ENCODE measurements at places on chromosomes 16 and 17.

GRCh38 chr16:20675488-20676267 lies 21.8 kb downstream of the ACSM1 start:
- DNase-seq: peak; percentile 42

DNA sequence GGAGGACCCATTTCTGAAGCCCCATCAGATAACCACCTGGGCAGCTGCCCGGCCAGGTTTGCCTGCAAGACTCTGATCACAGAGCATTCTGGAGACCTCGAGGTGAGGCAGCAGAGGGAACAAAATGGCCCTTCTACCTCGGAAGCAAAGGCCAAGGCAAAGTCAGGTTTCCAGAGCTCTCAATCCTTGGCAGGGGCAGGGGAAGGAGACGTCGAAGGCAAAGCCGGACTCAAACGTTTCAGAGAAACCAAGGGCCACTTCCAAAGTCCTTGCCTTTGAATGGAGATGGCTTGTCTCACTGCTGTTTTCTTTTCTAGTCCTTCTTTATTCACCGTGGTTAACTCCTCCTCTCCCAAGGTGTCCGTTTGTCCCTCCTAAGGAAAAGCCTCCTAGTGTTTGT lies 355.3 kb downstream of the SOX9 start:
- DNase-seq: no peak

DNA sequence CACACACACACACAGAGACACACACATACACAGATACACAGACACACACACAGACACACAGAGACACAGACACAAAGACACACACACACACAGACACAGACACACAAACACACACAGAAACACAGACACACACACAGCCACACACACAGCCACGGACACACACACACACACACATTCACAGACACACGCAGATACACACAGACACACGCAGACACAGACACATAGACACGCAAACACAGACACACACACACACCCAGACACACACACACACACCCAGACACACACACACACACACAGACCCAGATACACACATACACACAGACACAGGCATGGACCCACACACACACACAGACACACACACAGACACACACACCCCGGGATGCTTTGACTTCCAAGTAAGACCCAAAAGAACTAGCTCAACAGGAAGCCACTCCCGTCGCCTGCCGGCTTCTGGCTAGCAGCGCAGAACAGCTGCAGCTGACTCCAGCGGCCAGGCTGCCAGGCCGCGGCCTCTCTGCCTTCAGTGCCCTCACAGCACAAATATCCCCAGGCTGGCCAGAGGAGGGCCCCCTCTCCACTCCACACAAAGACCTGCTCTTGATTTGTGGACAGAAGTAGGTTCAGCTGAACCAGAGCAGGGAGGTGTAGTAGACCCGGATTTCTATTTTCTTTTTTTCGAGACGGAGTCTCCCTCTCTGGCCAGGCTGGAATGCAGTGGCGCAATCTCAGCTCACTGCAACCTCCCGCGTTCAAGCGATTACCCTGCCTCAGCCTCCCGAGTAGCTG lies 6.0 kb upstream of the CHRNE start:
- peak; percentile 94 for DNase-seq

DNA sequence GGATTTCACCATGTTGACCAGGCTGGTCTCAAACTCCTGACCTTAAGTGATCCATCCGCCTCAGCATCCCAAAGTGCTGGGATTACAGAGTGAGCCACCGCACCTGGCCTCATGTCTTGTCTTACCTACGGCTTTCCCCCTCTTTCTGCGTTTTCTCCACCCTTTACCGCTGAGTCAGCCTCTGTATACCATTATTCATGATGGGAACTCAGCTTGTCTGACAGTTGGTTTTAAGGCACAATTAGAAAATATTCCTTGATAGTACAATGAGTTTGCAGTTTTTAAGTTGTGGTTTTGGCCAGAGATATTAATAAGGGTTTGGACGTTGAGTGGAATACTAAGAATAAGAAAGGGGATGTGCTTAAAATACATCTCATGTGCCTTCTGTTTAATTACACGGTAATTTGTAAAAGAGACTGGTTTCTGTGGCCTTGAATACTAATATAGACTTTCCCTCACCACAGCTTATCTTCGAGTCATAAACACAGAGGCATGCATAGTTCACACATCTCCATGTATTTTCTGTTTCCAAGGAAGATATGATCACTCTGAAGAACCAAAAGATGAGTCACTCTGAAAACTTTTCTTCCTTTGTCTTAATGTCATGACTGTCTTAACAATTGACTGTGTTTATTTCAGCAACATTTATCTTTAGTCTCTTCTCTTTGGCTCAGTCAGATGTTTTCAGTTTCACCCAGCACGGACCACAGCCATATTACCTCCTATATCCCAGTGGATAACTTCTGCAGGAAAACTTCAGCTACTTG lies 54.4 kb downstream of the PITPNC1 start:
- no peak for DNase-seq

GRCh38 chr17:46851029-46851741 lies at the start of gene WNT9B:
Gene WNT9B, plus strand, starts transcription at chr17:46851583. Its CDS starts 56 bp downstream, at chr17:46851639.
- no peak for DNase-seq

GRCh38 chr16:6375465-6376075 lies 957.1 kb upstream of the RBFOX1 start:
- DNase-seq: no peak

DNA sequence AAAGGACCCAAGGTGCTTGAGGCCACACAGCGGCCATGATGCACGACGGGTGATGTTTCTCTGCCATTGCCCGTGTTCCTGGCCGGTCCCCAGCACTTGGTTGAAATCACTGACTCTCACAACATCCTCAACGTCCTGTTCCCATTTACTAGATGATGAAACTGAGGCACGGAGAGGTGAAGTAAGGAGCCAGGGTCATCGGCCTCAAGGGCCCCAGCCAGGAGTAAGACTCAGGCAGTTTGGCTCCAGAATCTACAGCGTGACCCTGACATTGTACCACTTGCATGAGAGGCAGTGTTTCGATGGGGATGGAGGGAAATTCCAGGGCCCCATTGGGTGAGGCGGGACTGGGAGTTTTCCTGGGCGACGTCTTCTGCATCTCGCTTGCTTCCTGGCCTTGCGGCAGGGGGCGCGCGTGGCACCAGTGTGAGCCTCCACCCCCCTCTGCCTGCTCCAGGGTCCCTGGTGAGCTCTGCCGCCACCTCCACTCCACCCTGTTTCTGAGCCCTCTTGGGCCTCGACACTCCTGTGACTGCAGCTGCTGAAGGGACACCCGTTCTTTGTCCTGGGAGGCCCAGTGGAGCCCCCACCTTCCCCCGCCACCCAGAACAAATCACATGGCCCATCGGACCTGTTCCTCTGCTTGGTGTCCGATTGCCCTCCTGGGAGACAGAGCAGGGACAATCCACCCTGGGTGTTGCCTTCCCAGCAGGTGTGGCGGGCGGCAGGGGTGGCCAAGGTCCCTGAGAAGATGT lies 133.0 kb upstream of the GSE1 start:
- DNase-seq: no peak

DNA sequence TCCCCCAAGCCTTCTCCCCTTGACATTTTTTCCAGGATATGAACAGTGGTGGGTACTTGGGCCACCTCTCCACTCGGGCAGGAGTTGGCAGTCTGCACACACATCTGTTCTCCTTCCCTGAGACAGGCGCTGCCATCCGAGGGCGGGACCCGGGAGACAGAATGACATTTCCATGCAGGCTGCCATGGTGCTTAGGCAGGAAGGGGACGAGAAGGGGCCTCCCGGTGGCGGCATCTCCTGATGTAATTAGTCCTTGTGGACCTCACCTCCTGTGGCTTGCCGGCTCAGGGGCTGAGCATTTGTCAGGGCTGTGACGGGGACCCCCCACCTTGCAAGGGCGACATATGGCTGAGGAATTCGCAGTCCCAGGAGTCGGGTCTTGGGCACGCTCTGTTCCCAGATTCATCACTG lies 197.2 kb downstream of the FOXL1 start:
- no peak for DNase-seq

GRCh38 chr16:53666786-53667415 lies 36.8 kb downstream of the RPGRIP1L start:
- DNase-seq: no peak

GRCh38 chr16:90053902-90054500 lies 23.1 kb downstream of the PRDM7 start:
- no peak for DNase-seq

DNA sequence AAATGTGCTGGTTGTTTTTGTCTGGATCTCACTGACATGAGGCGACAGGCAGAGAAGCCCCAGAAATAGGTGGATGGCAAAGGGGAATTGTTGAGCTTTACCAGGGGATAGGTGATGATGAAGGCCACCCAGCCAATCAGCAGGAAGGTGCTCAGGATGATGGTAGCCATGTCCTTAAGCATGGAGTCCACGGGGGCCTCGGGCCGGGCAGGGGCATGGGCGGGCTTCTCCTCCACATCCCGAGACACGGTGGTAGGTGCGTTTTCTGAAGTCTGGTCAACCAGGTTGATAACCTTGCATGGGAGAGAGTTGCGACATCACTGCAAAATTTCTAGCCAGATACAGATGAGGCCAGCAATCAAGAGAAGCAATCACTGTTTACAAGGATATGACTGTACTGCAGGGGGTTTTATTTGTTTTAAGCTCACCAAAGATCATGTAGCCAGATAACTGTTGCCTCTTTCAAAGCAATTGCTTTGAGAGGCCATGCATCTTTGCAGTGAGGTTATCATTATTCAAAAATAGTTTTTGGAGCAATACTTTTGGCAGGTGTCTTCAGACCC lies 37.3 kb upstream of the ICAM2 start:
- DNase-seq: no peak

GRCh38 chr17:68172461-68172954 lies 75.3 kb upstream of the AMZ2 start:
- peak; percentile 80 for DNase-seq

DNA sequence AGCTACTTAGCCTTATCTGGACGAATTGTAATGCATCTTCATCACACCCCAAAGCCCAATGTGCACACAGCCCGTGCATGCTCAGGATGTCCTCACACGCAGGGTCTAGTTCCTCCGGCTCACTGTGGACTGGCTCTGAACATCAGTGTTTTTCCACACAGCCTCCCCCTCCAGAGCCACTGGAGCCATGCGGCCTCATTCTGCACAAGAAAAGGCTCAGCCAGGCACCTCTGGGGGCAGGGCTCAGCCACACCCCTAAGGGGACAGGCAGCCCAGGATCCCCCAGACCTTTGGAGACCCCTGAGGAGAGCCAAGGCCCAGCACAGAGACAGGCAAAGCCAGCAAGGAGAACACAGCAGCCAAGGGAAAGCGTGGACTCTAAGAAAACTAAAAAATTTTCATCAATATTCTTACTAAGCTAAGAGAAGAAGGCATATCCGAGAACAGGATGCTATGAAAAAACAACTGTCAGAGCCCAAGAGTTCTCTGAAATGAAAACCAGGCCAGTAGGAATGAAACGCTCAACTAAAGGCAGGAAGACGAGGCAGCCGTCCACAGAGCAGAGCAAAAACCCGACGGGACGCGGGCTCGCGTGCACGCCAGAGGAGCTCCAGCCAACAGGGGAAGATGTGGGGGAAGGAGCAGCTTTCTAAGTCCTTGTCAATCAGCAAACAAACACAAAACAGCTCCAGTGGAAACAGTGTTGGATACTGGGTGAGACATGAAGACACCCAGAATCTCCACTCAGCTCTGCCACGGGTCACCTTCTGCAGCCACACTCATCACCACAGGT lies 34.5 kb downstream of the MAP1LC3B start:
- DNase-seq: peak; percentile 34

- DNase-seq: no peak
These were observed 1174.8 kb downstream of the CDH11 start for GRCh38 chr16:63947022-63947421.

DNA sequence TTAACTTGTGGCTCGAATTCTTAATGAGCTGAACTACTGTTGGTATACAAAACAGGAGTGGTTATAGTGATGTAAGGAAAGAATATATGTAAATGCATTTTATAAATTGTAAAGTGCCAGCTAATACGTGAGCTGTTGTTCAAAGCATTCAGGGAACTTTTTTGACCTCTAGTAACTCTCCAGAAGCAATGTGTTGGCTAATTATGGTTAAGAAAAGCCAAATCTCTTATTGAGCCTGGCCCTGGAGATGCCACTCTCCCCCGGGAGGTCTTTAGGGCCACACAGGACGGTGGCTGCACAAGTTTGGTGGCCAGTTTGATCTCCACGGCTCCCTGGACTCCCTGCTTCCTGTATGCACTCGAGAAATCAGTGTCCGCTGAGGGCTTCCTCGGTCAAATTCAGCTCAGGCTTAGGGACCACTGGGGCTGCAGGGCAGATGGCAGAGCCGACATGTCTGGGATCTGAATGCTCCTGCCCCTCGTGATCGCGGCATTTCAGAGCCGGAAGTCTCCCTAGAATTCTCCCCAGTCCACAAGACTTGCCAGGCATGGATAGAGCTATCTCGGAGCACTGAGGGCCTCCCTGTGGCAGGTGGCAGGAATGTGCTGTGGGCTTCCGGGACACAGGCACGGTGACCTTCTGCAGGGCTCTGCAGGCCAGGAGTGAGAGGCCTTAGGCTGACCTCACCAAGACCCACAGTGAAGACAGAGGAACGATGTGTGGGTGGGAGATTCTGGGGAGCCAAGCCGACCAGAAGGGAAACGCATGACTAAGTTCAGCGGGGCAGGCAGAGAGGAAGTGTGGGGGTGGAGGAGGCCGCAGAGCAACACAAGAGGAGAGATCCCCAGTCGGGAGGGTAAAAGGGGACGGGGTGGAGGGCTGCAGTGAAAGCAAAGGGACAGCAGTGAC lies 18.6 kb upstream of the PITPNM3 start:
- DNase-seq: no peak

GRCh38 chr17:3032258-3033247 lies 30.9 kb downstream of the OR1D5 start:
- no peak for DNase-seq

GRCh38 chr17:58308985-58309917 lies 19.3 kb downstream of the TSPOAP1 start:
- no peak for DNase-seq

GRCh38 chr16:51549836-51550235 lies 398.8 kb upstream of the SALL1 start:
- DNase-seq: no peak

DNA sequence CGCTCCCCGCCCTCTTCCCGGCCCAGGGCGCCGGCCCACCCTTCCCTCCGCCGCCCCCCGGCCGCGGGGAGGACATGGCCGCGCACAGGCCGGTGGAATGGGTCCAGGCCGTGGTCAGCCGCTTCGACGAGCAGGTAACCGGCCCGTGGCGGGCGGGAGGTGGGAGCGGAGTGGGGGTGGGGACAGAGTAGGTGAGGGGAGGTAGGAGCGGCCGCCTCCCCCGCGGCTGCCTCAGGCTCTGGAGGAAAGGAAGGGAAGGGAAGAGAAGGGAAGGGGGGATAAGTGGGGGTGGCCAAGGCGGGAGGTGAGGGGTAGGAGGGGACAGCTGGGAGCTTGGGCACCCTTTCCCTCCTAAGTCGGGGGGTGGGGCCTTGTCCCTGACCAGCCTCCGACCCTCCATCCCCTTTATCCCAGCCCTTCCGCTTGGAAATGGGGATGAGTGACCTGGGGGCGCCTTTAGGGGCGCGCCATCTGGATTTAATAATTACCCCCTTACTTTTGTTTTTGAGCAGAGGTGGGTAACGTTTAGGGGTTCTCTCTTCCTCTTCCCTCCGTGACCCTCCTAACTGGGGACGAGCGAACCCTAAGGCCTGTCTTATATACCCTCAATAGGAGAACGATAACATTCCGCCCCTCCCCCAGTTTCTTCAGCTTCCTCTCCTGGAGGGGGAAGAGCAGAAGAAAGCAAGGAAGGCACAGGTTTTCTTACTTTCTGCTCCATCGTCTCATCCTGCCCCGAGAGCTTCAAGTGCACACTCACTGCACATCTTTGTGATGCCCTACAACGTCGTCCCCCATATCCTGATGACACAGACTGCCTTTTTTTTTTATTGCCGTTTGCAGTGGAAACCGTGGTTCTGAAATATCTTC lies 694 bp downstream of the NF1 start:
- peak; percentile 66 for DNase-seq

GRCh38 chr16:2022723-2023091 lies 3.1 kb downstream of the NPW start:
- DNase-seq: no peak

GRCh38 chr16:9428355-9429005 lies 337.0 kb downstream of the HAPSTR1 start:
- DNase-seq: no peak

Measured in Right ventricle myocardium superior (tissue), 1 donor.